Stomach (tissue), 19 donors: ENCODE measurements at places on chromosomes 3 and 15. TPM values are rescaled to one million over a fixed set of nuclear protein-coding genes. Genes with fewer than 3 reads are reported as not detected.
A peak's percentile ranks its signal among the peaks of the same experiment; 100 is the strongest.

GRCh38 chr3:107241217-107241616 is 136.0 kb upstream of the CCDC54 start:
- H3K36me3 ChIP-seq, result peaks cover 3% of the 10 kb centered on the region
- H3K27ac ChIP-seq, result peak overlapping the region; percentile 86
- no peaks in the 10 kb centered on the region for H3K27me3 ChIP-seq
- DNase-seq, result peak; percentile 73
- peak overlapping the region; percentile 62 for H3K4me3 ChIP-seq

- H3K27ac ChIP-seq, result no peak overlapping the region
Observed at GRCh38 chr3:25483456-25483855, 55.4 kb downstream of the RARB start.

DNA sequence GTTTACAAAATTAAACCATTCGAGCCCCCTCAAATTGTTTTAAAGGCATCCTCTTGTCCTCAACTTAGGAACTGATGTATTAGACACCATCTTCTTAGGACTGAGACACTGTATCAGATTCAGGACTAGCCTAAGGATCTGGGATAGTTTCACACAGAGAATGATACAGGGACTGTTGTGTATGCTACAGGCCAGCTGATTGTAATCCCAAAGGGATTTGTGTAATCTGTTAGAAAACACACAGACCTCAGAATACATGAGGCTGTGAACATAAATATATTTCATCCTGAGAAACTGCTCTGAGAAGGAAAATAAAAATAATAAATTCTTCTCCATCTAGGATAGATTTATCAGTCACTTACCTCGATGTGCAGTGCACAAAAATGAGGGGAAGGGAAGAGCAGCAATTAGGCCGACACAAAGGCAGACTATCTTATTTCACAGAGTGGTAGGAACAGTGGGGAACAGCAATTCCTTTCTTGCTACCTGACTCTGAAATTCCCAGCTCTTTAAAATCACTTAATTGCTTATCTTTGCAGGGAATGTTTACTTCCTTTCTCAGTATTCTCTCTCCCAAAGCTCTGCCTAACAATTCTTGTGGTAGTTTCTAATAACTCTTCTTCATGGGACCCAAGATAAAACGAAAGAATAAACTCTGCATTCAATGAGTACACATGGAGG is 322.5 kb downstream of the MAGI1 start:
- H3K27ac ChIP-seq, result no peak overlapping the region
- H3K4me3 ChIP-seq, result no peak overlapping the region
- H3K4me1 ChIP-seq, result peaks cover 10% of the 10 kb centered on the region
- H3K36me3 ChIP-seq, result no peaks in the 10 kb centered on the region

GRCh38 chr15:73686781-73687256 is 2.6 kb downstream of the CD276 start:
- no peak overlapping the region for H3K27ac ChIP-seq
- DNase-seq, result peak; percentile 37
- H3K4me3 ChIP-seq, result no peak overlapping the region
- peaks cover 23% of the 10 kb centered on the region for H3K27me3 ChIP-seq
- H3K36me3 ChIP-seq, result no peaks in the 10 kb centered on the region
- peaks cover 68% of the 10 kb centered on the region for H3K4me1 ChIP-seq

DNA sequence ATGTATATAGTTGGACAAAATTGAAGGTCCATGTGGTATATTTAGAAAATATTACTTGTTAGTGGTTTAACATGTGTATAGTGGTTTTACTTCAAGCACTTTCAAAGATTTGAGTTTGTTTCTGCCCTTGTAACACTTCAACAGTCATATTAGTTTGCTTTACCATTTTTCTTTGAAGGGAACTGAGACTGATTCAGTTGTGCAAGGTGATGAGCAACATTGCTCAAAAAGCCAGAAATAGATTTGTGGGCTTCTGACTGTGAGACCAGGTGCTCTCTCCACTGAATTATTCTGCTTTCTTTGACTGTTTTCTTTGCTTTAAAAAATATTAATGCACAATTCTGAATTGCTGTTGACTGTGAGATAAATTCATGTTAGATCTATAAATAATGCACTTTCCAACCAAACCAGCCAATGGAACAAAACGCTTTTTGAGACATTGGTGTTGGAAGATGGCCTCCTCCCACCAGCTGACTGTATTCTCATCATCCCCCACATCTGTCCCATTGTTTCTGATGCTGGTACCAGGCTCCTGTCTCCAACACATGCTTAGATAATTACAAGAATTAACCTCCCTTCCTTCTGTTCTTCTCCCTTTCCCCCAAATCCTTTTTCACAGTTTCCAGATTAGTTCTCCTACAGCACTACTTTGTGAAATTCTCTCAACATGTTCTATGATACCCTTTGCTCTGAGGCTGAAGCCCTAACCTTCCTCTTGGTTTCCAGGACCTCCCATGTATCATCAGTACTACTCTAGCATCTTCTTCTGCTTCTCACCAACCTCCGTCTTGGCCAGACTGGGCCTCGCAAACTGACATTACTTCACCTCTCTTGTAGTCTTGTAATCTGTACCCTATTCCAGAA is 27.9 kb downstream of the PLCL2 start:
- H3K4me1 ChIP-seq, result peaks cover 25% of the 10 kb centered on the region
- no peak for DNase-seq
- H3K4me3 ChIP-seq, result no peak overlapping the region

Gene TM4SF18
- 0.45 TPM for polyA plus RNA-seq

Gene CCR9
- not detected for polyA plus RNA-seq
